ENCODE measurements at places on chromosomes 2 and 18.

DNA sequence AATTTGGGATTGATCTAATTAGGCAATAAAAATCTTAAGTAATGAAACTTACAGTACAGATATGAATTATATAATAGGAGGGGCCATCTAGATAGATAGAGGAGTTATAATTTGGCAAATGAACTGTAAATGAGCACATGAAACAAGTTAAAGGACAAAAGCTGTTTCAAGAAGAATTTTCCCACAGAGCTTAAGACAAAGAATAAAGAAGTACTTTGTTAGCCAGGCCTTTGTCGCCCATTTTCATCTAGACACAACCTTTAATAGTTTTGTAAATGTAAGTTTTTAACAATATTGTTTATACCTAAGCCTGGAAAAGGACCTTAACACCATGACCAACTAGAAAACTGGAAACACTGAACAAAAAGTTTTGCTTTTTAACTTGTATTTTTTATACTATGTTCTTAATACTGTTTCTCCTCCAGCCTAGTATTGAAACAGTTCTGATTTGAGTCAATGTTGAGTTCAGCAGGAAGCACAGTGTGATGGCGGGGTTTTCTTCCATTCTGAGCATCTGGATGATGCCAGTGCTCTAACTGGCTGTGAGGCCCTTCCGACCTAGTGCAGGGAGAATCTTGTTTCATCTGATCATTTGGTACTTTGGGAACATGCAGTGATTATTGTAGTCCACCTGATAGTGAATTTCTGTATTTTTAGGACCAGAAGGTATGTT lies 37.6 kb downstream of the FARP2 start:
- no peak for DNase-seq

- no peak for DNase-seq
Measured at GRCh38 chr2:192146069-192147015, 48.4 kb downstream of the TMEFF2 start.

DNA sequence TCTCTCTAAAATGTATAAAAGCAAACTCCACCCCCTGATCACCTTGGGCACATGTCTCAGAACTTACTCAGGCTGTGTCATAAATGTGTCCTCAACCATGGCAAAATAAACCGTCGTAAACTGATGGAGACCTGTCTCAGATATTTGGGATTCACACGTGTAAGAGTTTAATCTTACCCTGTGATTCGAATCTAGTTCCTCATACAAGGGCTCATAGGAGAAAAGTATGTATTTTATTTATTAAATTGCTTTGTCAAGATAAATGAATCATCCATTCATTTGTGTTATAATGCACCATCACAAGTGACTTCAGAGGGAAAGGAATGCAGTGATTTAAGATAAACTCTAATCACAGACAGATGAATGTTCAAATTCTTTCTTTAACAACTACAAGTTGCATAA lies 712.5 kb upstream of the LRATD1 start:
- no peak for DNase-seq

DNA sequence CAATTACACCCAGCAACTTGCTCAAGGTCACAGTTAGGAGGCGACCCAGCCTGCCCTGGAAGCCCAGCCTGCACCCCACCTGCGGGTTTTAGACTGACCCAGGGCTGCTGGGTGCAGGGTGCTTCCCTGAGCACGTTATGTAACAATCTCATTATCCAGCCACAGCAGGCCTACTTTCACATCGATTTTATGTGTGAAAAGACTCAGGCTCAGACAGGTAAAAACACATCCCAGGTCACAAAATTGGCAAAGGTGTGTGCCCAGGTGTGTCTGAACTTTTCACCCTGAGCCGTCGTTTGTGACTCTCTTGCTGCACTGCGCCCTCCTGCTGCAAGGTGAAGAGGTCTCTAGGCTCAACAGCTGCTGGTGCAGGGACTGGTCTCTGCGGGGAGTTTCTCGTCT lies 668.2 kb upstream of the HS6ST1 start:
- no peak for DNase-seq

GRCh38 chr2:99644419-99644787 lies 154.6 kb upstream of the REV1 start:
- DNase-seq = no peak

DNA sequence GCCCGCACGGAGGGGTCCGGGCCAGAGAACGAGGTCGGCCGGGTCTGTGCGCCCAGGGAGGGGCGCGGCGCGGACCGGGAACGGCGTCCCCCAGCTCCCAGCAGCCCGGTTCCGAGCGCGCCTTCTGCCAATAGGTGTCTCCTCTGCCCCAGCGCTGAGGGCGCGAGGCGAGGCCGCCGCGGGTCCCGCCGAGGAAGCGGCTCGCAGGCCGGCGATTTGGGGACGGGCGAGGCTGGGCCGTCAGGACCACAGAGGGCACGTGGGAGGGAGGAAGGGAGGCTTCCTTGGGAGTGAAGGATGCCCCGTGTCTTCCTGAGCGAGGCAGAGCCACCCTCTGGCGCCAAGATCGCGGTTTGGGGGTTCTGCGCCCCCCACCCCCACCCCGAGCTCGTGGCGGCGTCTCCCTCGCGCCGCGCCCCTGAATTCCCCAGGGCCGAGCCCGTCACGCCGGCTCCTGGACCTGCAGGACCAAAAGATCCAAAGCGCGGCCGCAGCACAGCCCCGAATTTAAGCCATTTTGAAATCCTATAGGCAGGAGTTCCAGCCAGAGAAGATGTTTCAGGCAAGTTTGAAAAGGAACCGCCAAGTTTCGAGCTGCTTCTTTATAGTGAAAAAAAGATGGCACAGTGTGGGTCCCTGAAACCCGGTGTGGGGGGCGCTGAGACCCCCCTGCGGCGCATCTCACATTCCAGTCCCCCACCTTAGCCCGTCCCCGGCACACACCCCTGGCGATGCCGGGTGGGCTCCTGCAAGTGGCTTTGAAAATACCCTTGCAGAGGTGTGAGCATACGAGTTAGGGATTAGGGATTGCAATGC lies 909 bp downstream of the NFATC1 start:
- DNase-seq = no peak

DNA sequence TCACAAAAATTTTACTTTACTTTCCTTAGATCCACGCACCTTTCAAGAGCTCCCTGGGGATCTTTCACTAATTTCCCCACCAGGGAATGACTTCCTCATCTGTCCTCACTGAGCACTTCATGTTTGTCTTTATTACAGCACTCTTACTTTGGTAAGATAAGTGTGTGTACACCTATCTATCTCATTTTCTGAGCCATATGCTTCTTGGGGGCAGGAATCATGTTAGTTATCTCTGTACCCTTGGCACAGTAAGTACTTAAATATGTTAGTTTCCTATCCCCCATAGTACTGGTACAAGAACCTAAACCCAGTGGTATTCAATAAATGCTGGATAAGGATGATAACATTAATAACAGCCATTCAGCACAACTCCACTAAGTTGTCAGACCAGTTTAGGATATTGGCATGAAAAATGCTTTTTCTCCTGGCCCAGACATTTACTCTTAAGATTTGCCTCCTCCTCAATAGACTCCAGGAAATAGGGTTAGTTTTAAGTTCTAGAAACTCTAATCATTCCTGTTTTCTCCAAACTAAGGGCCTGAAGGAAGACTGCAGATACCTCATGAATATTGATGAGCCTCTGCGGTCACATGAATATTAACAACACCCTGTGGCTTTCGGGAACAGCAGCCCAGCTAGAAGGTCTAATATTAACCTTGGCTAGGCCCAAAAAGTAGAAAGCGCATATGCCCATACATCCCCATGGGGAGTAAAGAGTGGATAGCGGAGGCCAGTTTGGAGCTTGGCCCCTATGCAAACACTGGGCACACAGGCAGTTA lies 38.2 kb downstream of the NHEJ1 start:
- no peak for DNase-seq

- DNase-seq = no peak
Measured at GRCh38 chr2:41379496-41380221, 668.2 kb upstream of the PKDCC start.

DNA sequence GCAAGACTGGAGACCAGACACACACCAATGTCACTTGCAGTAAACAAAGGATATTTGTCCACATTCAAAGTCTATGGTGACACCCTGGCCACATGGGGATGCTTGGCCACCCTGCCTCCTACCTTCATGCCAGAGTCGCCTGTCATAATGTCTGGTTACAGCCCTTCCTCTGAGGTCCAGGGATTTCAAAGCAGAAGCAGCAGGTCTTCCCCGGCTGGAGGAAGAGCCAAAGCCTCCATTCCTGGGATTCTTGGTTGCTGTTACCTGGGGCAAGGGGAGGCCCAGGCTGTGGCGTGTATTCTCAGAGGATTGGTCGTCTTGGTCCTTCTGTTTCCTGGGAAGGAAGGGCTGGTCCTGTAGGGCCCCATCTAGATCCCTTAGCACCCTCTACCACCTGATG lies 2.3 kb upstream of the ALPP start:
- DNase-seq = no peak

- DNase-seq = no peak
Measured at GRCh38 chr2:190908532-190908931, 27.9 kb downstream of the GLS start.

GRCh38 chr2:118539290-118539689 lies 308.2 kb downstream of the EN1 start:
- no peak for DNase-seq

GRCh38 chr18:59704146-59704545 lies 6.9 kb upstream of the CCBE1 start:
- no peak for DNase-seq

- DNase-seq = no peak
Measured at GRCh38 chr2:81505586-81505985, 1201.0 kb upstream of the LRRTM1 start.

DNA sequence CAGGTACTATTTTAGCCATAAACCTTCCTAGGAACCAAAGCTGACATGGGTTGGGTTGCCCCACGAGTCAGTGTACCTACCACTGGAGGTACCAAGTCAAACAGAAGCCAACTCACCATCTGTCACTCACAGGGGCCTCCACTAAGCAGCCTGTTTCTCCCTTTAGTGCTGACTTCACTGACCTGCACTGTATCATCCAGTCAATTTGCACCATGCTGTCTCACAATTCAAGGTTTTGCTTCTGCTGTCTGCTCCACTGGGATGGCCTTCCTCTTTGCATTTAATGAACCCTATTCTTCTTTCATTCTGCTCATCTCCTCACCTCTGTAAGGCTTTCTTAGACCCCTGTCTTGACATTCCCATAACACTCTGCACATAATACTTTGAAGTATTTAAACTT lies 47.2 kb downstream of the EIF2AK3 start:
- DNase-seq = no peak

- no peak for DNase-seq
Measured at GRCh38 chr2:240834377-240834975, 14.5 kb upstream of the KIF1A start.

- DNase-seq = no peak
Measured at GRCh38 chr2:33131749-33132148, 185.0 kb downstream of the LTBP1 start.

DNA sequence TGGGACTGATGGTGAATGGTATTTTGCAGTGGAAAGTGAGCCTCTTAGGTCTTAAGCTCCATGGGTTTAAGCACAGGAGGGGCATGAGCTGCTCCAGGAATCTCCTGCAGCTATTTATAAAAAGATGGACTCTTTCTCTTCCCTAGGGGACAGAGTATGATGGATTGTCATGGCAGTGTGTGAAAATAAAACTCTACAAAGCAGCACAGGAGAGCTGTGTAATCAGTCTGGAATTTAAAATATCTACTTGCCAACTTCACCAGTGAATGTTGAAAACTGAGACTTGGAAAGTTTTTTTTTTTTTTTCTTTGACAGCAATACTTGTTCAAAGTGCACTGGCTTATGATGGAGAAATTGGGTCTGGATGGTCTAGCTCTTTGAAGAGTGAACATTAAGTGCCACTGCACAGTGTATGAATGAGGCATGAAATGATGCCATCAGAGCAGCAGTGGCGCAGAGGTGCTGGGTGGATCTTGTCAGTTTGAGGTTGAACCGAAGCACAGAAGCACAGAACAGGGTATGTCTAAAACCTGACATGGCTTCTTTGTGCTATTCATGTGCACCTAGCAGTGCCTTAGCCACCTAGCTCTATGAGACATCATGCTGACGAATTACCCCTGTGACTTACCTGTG lies 245.4 kb downstream of the PTPRM start:
- DNase-seq = no peak

- DNase-seq = no peak
Measured at GRCh38 chr18:74672371-74672770, 74.7 kb downstream of the ZNF407 start.

DNA sequence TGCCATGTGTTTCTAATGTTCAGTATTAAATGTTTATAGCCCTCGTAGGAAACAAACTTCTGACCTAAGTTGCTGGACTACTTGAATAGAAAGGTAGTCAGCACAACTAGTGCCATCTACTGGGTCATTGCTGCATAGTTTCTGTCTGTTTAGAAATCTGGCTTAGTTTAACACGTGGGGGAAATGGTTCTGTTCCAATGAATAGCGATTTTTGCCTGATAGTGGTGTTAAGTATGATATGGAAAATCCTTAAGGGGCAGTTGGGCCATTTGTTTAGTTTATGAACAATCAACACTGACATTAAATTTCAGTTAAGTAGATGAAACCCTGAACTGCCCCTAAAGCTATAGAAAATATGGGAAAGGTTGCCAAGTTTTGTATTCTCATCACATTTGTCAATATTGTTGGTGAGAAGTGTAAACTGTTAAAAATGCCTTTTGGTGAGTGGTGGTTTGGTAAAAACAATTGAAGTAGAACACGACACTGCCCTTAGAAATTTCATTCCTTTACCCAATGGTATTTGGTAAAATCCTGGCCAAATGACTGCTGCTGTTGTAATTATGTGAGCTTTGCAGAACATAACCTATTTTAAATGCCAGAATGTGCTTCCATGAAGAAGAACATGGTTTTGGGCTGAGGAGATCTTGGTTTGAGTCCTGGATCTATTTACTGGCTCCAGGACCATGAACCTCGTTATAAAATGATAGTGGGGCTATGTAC lies 13.2 kb downstream of the NABP1 start:
- DNase-seq = no peak

- no peak for DNase-seq
Measured at GRCh38 chr2:11321847-11322246, 22.6 kb downstream of the ROCK2 start.

DNA sequence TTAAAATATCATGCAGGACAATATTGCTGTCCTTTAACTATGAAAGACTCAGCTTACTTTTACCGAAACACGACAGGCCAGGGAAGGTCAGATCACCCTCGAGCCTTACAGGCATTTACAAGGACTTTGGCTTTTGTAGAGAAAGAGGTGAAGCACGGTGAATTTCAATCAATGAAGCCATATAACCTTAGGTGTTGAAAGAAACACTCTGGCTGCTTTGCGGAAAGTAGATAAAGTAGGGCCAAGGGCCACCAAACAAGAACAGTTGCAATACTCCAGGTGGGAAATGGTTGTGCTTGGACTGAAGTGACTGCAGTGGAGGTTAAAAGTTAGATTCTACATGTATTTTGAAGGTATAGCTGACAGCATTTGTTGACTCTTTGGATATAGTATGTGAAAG lies 80.5 kb downstream of the CERKL start:
- no peak for DNase-seq

DNA sequence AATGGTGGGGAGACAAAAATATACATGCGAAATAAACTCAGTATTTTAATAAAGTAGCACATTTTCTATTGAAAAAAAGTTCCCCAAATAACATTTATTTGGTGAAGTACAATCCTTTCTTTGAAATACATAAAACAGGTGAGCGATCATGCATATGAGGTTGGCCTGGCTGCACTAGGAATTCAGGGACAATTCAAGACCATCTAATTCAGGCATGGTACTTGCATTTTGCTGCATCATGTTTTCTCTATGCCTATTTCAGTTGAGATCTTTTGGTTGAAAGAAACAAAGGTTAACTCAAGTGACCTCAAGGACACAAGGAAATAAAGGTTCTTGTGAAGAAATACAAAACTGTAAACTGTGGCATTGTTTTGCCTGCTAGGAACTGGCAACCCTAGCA lies 19.8 kb upstream of the TAF4B start:
- no peak for DNase-seq

Data from occipital lobe (tissue), 3 donors.